ENCODE measurements at places on chromosomes 3 and 15.

DNA sequence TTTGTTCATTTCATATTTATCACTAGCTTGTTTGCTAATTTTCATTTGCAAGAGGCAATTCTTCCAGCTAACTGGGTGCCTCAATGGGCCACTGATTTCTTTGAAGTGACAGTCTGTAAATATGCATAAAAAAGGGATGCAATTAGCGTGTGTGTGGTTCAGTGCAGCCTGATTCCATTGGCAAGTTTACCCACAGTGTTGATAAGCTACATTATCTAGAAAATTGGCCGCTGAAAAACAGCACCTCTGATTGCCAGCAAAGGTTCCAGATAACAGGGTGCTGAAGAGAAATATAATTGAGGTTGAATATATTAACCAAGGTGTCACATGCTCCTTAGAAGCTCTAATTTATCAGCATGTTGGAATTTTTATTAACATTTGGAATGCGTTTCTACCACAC lies 76.9 kb downstream of the SAMMSON start:
- DNase-seq = no peak

DNA sequence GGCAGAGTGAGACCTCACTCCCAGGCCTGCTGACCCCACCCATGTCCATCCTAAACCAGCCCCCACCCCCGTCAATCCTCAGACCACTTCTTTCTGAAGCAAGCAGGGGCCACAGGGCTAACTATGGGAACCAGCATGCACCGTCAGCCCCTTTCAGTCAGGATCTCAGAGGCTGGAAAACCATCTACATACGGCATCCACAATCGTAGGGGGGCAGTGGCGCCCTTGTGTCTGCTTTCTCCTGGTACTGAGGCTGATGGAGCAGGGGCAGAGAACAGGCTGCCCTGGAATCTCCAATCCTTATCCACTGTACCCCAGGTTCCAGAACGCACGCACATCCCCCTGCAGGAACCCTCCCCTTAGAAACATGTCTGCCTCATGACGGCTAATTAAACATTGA lies 56.6 kb downstream of the XXYLT1 start:
- no peak for DNase-seq

GRCh38 chr3:94317017-94317416 lies 254.2 kb downstream of the NSUN3 start:
- DNase-seq = no peak

- no peak for DNase-seq
Observed at GRCh38 chr3:121677141-121677540, 16.4 kb upstream of the HCLS1 start.

GRCh38 chr3:172302203-172302602 lies 146.1 kb downstream of the GHSR start:
- DNase-seq = no peak

DNA sequence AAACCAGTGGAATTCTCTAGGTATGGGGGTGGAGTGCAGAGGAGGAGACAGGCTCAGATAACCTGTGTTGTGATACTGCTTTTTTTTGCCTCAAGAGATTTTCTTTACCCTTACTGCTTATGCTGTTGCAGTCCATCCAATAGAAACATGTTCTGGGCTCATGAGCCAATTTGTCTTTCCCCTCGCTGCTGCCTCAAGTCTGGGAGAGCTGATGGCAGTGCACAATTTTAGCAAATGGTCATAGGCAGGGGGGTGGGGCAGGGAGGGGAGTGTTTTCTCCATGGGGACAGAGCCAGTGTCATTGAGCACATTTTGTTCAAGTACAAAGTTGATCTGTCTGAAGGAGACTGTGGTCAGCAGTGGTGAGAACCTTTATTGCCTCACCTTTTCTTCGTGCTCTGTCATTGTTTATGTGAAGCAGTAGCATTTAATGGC lies 134.9 kb downstream of the MBNL1 start:
- no peak for DNase-seq

- DNase-seq = no peak
Observed at GRCh38 chr15:60535743-60536142, 56.8 kb upstream of the ICE2 start.

DNA sequence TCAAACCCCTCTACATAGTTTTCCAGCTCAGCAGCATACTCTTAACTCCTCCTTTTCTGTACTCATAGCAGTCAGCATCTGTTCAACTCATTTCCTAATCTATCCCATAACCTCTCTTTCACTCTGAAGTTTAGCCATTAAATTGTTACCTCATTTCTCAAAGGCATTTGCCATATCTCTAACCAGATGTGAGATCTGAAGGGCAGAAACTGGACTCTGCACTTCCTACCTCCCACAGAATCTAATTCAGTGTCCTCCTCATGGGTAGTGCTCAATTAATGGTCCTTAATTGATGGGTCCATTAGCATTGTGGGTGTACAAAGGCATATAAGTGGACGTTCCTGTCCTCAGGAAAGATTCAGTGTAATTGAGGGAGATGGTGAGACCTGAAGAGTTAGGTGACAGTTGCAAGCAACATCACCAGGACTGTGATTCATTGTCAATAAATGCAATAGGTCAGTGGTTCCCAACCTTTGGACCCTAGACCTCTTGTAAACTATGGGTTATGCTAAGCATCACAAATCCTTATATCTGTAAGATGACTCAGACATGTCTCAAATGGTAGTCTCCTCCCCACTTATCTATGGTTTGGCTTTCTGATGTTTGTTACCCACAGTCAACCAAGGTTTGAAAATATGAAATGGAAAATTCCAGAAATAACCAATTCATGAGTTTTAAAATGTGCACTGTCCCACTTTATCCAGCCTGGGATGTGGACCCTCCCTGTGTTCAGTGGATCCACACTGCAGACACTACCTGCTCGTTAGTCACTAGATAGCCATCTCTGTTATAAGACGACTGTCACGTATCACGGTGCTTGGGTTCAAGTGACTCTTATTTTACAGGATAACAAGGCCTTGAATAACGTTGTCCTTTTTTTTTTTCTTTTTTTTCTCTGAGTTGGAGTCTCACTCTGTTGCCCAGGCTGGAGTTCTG lies 25.0 kb upstream of the UACA start:
- DNase-seq = no peak

DNA sequence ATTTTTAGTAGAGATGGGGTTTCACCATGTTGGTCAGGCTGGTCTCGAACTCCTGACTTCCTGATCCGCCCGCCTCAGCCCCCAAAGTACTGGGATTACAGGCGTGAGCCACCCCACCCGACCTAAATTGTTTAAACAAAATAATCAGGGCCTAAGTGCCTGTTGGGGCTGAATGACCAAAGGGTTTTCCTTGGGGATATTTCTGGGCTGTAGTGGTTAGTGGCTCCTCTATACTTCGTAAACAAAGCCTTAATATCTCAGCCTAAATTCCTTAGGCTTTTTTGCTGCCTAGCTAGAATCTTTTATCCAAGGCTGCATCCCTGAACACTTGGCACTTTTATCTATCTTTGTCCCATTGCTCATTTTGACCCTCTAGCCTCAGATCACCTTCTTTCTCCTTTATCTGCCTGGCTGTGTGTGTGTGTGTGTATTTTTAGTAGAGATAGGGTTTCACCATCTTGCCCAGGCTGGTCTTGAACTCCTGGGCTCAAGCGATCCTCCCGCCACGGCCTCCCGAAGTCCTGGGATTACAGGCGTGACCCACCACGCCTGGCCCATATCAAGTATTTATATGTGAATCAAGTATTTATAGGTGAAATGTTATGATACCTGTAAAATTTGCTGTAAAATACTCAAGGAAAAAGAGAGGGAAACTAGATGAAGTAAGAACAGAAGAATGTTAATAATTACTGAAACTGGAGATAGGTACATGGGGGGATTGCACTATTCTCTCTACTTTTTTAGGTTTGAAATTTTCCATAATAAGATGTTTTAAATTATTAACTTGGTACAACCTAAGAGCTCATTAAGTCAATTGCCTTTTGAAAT lies 1.8 kb downstream of the NUSAP1 start:
- DNase-seq = no peak

GRCh38 chr15:55827204-55827603 lies 84.3 kb upstream of the PRTG start:
- DNase-seq = no peak

DNA sequence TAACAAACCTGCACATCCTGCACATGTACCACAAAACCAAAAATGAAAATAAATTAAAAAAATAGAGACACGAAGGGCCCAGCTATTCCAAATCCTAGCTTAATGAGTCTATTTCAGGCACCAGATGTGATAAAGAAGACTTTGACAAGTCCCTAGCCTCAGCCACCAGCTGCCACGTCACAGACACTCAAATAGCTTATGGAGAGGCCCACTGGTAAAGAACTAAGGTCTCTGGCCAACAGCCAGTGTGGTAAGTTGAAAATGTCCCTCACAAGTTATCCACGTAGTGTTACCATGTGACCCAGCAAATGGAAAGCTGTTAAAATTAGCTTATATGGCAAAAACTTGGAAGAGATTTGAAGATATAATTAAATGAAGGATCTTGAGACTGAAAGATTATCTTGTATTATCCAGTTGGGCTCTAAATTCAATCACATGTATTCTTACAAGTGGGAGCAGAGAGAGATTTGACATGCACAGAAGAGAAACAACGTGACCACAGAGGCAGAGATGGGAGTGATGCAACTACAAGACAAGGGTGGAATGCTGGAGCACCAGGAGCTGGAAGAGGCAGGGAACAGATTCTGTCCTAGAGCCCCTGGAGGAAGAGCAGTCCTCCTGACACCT lies 10.9 kb downstream of the ACSBG1 start:
- DNase-seq = no peak

GRCh38 chr3:108931035-108931434 lies 22.6 kb downstream of the GUCA1C start:
- no peak for DNase-seq

- no peak for DNase-seq
Observed at GRCh38 chr3:38988955-38989354, 62.8 kb downstream of the SCN11A start.

GRCh38 chr3:129107793-129108192 lies 13.8 kb downstream of the RAB43 start:
- DNase-seq = no peak

- DNase-seq = no peak
Observed at GRCh38 chr15:25655207-25655948, 207.7 kb downstream of the ATP10A start.

- DNase-seq = no peak
Observed at GRCh38 chr3:9864200-9864927, 15.7 kb downstream of the CIDEC start.

GRCh38 chr3:43709022-43709421 lies 18.3 kb downstream of the ABHD5 start:
- DNase-seq = no peak

DNA sequence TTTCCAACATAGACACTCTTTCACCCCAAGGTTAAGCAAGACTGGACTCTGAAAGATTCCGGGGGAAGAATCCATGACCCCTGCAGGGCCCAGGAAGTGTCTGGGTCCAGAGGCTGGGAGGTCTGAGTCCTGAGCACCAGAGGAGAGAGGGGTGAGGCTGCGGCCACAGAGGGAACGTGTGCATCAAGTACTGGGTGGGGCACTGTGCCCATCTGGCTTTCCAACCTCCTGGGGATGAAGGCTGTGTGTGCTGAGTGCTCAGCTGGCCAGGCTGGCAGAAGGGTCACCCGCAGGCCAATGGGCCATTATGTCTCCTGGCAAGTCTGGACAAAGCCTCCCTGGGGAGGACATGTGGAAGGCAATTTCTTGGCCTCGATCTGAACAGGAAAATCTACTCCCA lies 3.3 kb downstream of the CHRNA3 start:
- DNase-seq = no peak

- no peak for DNase-seq
Observed at GRCh38 chr3:16304061-16305010, 39.3 kb downstream of the OXNAD1 start.

DNA sequence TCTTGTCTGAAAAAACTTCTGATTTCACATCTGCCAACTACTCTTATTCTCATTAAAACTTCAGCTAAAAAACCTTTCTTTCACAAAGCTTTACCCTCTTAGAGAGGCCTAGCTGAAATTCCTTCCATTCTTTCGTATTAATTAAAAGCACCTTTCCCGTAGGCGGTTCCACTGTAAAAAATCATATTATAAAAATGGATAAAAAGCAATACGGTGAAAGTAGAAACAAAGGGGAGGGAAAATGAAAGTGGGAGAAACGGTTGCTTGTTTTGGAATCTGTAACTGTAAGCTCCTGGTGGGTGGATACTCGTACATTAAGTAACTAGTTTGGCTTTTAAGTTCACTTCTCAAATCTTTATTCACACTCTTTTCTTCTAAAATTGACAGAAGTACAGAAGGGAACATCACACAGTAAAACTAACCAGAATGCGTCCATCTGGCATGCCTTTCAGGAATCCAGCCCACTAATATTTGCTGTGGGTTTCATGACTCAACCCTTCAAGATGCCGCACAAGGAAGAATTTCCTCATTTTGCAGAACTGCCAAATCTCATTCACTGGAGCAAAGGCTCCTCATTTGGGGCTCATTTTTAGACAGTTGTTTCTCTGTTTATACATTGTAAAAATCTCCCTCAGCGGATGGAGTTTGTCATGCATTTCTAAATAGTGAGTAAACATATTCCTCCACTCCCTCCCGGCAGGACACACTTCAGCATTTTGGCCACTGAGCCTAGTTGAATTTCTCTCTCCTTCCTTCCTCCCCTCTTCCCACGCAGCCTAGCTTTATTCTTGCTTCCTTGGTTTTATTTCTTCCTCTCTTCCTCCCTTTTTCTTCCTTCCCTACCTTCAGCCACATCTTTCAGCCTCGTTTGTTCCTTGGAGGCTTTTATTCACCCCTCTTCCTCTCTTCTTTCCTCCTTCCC lies 419.5 kb upstream of the NAALADL2 start:
- no peak for DNase-seq

GRCh38 chr15:36814708-36815107 lies 235.3 kb downstream of the CDIN1 start:
- DNase-seq = no peak

- DNase-seq = no peak
Observed at GRCh38 chr3:110738531-110738930, 333.1 kb upstream of the NECTIN3 start.

DNA sequence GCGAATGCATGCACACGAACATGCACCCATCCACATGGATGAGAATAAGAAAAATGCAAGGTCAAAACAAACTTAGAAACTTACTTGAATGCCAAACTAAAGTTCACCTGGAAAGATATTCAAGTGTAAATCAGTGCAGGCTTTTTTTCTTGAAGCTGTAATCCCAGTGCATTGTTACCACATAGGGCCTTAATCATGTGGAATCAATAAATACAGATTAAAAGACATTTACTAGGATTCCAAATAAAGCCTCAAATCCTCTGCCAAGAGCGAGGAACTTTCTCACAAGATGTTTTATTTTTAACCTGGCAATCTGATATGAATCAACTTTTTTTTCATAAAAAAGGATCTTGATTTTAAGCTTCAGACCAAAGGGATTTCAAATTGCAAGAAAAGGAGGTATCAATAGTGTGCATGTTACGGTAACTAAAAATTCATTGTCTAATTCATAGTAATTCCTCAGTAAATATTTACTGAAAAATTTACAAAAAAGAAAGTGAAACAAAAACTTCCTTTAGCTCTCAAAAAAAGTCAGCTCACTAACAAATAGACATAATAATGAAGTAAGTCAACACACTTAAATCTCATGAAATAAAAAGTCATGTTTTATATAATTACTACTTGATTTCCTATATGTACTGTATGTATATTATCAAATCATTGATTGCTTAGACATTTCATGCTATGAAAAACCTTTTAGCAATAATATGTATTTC lies 978.6 kb downstream of the PLOD2 start:
- no peak for DNase-seq
